ENCODE measurements at places on chromosomes 12 and 14. TPM values are rescaled to one million over a fixed set of nuclear protein-coding genes. Genes with fewer than 3 reads are reported as not detected.

- H3K36me3 ChIP-seq = no peaks in the 10 kb centered on the region
- no peak for DNase-seq
- H3K27me3 ChIP-seq = peaks cover 11% of the 10 kb centered on the region
- H3K4me1 ChIP-seq = peaks cover 10% of the 10 kb centered on the region
- H3K27ac ChIP-seq = no peak overlapping the region
Observed at GRCh38 chr14:88225721-88226120, 97.3 kb downstream of the KCNK10 start.

GRCh38 chr12:87802721-87803011 lies 226.5 kb downstream of the C12orf50 start:
- no peak overlapping the region for H3K27ac ChIP-seq
- H3K4me1 ChIP-seq = no peaks in the 10 kb centered on the region
- DNase-seq = no peak
- H3K36me3 ChIP-seq = no peaks in the 10 kb centered on the region

DNA sequence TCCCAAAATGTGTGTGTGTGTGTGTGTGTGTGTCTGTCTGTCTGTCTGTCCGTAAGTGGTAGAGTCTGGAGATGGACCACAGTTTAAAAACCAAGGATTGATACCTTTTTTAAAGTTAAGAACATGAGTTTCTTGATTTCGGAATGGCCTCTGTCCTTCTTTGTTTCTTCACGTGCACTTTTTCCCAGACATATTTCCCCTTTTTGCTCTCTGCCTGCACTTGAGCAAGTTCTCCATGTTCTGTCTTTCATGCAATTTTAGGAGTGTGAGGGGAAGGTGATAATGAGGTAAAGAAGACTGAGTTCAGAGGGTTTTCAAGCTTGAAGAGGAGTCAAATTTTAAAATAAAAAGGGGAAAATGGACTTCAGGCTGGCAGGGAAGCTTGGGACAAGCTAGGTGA lies 12.7 kb downstream of the OLR1 start:
- no peaks in the 10 kb centered on the region for H3K36me3 ChIP-seq
- no peak overlapping the region for H3K4me3 ChIP-seq
- peaks cover 2% of the 10 kb centered on the region for H3K27me3 ChIP-seq
- peaks cover 2% of the 10 kb centered on the region for H3K4me1 ChIP-seq

GRCh38 chr12:52207106-52207505 lies 15.3 kb upstream of the KRT80 start:
- no peak overlapping the region for H3K27ac ChIP-seq
- H3K36me3 ChIP-seq = no peaks in the 10 kb centered on the region
- H3K4me3 ChIP-seq = no peak overlapping the region
- H3K27me3 ChIP-seq = peaks cover 7% of the 10 kb centered on the region
- DNase-seq = no peak
- peaks cover 6% of the 10 kb centered on the region for H3K4me1 ChIP-seq

SBNO1 gene
- 45.4 TPM for total RNA-seq

DNA sequence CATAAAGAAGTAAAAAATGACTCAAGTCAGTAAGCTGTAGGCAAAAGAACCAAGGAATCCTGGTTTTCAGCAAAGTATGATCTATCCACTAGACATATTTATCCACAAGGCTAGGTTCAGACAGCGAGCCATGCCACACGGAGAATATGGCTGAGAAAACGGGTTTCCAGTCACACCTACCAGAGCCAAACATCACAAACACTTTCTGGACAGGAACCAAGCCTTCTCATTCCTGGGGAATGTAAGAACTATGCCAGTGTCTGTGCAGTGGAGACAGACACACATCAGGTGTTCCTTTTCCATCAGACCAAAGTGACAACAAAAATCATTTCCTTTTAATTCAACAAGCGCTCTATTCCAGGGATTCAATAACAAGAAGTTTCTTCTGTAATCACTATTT lies 41.1 kb downstream of the AREL1 start:
- H3K36me3 ChIP-seq = peaks cover 48% of the 10 kb centered on the region
- H3K4me1 ChIP-seq = peaks cover 7% of the 10 kb centered on the region
- no peaks in the 10 kb centered on the region for H3K27me3 ChIP-seq
- H3K4me3 ChIP-seq = no peak overlapping the region
- no peak overlapping the region for H3K27ac ChIP-seq

LRRC10 gene
- not detected for total RNA-seq

DNA sequence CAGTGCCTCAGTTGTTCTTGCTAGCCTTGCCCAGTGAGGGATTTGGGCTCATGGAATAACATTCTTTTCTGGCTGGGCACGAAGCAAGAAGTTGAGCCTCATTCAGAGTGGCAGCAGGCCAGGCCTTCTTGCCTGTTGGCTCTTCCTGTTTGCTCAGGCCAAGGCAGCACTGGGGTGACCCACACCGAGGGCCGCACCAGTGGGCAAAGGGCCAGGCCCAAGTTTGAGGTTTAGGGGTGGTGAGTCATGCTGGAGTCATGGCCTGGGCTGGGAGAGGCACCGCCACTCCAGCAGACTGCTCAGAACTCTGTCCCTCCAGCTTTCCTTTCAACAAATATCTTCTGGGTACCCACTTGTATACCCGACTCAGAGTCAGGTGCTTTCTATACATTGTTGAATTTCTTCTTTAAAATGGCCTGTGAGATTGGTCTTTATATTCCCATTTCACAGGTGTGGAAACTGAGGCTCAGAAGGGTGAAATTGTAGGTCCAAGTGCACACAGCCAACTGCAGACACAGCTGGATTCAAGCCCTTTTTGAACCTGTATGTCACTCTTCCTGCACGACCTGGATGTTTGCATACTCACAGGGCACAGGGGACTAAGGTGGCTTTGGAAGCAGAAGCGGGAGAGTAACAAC lies 279.4 kb downstream of the FOXN3 start:
- H3K27ac ChIP-seq = no peak overlapping the region
- no peak for DNase-seq
- peaks cover 2% of the 10 kb centered on the region for H3K4me1 ChIP-seq
- no peak overlapping the region for H3K4me3 ChIP-seq
- no peaks in the 10 kb centered on the region for H3K27me3 ChIP-seq

DNA sequence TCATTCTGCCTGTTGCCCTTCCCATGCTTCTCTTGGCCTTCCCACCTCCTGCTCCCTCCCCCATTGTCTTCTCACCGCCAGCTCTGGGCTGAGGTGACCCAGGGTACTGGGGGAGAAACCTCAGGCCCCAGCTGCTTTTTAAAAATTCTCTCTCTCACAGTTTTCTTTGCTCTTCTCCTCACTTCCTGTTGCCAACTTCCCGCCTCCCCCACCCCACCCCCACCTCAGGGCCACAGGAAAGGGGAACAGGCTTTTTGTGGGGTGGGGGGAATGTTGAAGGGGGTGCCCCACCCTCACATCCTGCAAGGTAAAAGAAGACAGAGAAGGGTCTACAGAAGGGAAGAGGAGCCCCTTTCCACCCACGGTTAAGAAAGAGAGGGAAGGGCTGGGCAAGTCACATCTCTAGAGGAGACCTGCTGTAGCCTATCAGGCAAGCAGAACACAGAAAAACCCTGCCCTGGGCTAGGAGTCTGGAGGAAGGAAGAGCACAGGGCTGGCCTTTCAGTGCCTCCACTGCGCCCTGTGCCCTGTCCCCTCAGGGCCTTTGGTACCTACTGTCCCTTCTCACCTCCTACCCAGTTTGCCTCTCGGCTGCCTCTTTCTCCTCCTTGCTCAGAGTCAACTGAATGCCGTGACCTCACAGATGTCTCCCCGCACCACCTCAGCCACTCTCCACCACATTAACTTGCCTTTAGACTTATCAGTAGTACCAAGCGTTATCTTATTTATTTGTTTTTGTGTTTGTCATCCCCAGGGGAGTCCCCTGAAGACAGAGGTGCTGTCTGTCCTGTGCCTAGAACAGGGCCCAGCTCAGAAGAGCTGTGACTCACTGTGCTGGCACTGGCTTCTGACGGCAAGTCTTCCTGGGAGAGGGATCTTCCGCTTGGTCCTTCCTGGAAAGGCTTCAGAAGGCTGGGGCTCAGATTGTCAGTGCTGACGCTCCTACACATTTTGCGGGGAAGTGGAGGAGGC lies 1.7 kb downstream of the ARHGAP9 start:
- H3K4me3 ChIP-seq = peak overlapping the region; percentile 89
- H3K36me3 ChIP-seq = peaks cover 44% of the 10 kb centered on the region
- peak; percentile 68 for DNase-seq

AVPR1A gene
- not detected for total RNA-seq

- H3K36me3 ChIP-seq = no peaks in the 10 kb centered on the region
- peaks cover 3% of the 10 kb centered on the region for H3K4me1 ChIP-seq
- no peak for DNase-seq
- no peak overlapping the region for H3K27ac ChIP-seq
- peaks cover 3% of the 10 kb centered on the region for H3K27me3 ChIP-seq
- no peak overlapping the region for H3K4me3 ChIP-seq
Observed at GRCh38 chr14:103930051-103930604, 1.9 kb downstream of the TDRD9 start.

DYRK2 gene
- total RNA-seq = 28.8 TPM

GRCh38 chr14:35292051-35292769 lies at the start of gene PSMA6:
Gene PSMA6, plus strand, starts transcription at chr14:35292382. Its CDS starts 95 bp downstream, at chr14:35292477.
- H3K36me3 ChIP-seq = peaks cover 31% of the 10 kb centered on the region

- no peak overlapping the region for H3K27ac ChIP-seq
- no peaks in the 10 kb centered on the region for H3K4me1 ChIP-seq
- no peak for DNase-seq
- H3K36me3 ChIP-seq = no peaks in the 10 kb centered on the region
- H3K4me3 ChIP-seq = no peak overlapping the region
- peaks cover 3% of the 10 kb centered on the region for H3K27me3 ChIP-seq
Observed at GRCh38 chr12:31019561-31019960, 54.1 kb upstream of the DDX11 start.

DNA sequence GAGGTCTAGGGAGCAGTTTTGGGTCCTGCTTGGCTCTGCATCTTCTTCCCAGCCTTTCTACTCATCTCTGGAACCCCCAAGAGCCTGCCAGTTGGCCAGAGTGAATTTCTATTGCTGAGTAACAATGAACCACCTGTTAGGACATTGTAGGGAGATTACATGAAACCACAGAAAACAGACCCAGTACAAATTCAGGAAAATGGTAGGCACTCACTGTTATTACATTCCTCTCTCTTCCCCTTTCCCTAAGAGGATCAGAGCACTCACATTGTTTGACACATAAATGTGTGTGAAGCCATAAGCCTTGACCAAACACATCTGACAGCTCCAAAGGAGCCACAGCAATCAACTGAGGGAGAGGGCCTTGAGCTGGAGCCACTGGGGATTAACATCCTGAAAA lies 216.1 kb downstream of the TMEM132D start:
- H3K36me3 ChIP-seq = no peaks in the 10 kb centered on the region
- no peaks in the 10 kb centered on the region for H3K4me1 ChIP-seq
- H3K27ac ChIP-seq = no peak overlapping the region

GRCh38 chr14:37081218-37081617 lies 91.2 kb downstream of the SLC25A21 start:
- H3K4me3 ChIP-seq = no peak overlapping the region
- DNase-seq = peak; percentile 2
- H3K4me1 ChIP-seq = no peaks in the 10 kb centered on the region
- no peaks in the 10 kb centered on the region for H3K36me3 ChIP-seq
- no peak overlapping the region for H3K27ac ChIP-seq

Measured in activated CD8-positive, alpha-beta T cell treated with anti-CD3 and anti-CD28 coated beads for 36 hours (primary cell).